ENCODE measurements at places on chromosomes 6 and 20.

GRCh38 chr6:17630511-17631073 is 30.5 kb downstream of the FAM8A1 start:
- DNase-seq: no peak

GRCh38 chr6:14751645-14752175 is 494.2 kb upstream of the JARID2 start:
- DNase-seq: no peak

GRCh38 chr20:60558486-60558885 is 600.3 kb downstream of the CDH26 start:
- no peak for DNase-seq

DNA sequence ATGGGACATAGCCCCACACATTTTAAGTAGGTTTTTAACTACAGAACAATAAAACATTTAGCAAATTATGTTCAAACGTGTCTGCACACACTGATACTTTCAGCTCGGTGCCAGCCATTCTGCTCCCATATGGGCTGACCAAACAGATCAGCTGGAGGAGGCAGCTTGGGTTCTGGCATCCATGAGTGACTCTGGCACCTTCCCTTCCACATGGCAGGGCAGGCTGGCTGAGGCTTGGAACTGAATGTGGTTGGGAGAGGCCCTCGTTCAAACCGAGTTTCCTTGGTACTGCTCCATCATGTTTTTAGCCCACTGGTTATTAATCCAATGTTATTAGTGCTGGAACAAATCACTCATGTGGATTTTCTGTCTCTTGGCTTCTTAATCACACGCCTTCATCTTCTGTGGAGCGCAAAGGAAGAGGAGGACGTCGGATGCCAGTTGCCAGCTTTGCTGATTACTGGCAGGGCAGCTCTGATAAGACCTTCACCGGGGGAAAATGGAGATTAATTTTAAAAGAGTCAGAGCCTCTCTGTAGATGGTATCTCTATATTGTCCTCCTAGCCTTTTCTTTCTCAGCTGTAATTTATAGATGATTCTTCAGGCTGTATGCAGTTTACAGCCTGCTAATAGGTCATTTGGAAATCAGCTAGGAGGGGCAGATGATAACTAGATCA is 93.1 kb upstream of the TIAM2 start:
- DNase-seq: no peak

- DNase-seq: no peak
Observed at GRCh38 chr6:71351190-71351589, 62.6 kb downstream of the OGFRL1 start.

GRCh38 chr20:23086056-23086566 is at the start of gene CD93:
CD93 (minus strand) TSS chr20:23086324; CDS start chr20:23086192, 132 bp downstream.
- no peak for DNase-seq

DNA sequence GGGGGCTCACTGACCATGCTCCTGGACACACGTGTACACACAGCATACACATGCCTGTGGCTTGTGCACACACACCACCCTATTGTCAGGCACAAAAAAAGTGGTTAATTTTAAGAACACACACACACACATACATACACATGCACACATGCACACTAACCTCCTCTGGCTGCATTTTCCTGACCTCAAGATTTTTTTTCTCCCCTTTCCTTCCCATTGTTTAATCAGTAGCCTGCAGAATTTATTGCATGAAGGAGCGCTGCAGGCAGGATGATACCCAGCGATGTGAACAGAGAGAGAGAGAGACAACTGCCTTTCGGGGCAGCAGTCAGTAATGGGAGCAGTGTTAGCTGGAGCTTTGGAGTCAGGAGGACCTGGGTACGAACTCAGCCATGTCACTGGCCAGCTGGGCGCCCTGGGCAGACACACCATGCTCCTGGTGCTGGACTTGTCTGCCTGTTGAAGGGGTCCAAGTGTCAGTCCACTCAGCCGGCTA is 990 bp upstream of the TRAF3IP2 start:
- DNase-seq: no peak

- DNase-seq: no peak
Observed at GRCh38 chr6:91029211-91029610, 442.3 kb upstream of the MAP3K7 start.

DNA sequence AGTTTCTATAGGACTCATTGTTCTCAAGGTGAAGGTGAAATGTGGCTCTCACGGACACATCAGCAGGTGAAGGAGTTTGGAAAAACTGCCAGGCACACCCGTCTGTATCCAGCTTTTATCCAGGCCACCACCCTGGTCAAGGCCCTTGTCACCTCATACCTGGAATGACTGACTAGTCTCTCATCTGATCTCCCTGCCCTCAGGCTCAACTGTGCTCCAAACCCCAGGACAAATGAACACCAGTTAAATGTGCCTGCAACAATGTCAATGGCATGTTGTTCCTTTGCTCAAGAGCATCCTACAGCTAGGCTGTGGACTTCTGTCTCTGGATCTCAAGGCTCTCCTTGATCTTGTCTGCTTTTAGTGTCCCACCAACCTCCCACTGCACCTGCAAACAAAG is 47.6 kb upstream of the DSP start:
- no peak for DNase-seq

DNA sequence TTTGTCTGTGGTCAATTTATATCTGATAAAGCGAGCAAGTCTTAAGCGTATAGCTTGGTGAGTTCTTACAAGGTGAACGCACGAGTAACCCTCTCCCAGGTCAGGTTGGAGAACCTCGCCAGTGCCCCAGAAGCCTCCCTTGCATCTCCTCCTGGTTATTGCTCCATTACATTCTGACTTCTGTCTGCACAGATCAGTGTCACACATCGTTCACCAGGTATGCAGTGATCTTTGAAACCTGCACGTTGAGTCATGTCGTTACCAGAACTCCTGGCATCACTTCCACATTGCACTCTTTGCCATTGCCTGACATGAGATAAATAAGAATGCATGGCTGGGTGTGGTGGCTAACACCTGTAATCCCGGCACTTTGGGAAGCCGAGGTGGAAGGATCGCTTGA is 44.2 kb downstream of the AKAP12 start:
- DNase-seq: no peak

GRCh38 chr6:139448051-139448649 is 73.7 kb upstream of the CITED2 start:
- DNase-seq: no peak

GRCh38 chr6:24951811-24952299 is 16.1 kb upstream of the RIPOR2 start:
- DNase-seq: no peak

DNA sequence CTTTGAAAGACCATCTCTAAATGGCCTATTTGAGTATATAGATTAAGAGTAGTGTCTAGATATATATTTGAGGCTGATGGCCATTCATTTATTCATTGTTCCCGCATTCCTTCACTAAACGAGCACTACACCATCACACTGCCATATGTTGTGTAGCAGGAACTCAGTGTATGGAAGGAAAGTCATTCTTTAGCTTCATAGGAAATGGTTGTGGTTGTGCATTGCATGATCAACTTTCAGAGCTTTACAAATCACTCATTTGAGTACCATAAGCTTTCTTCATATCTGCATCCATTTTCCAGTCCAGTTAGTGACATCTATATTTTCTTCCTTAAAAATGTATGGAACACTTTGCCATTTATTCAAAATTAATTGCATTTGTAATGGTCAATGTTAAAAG is 97.9 kb downstream of the ARID1B start:
- no peak for DNase-seq

DNA sequence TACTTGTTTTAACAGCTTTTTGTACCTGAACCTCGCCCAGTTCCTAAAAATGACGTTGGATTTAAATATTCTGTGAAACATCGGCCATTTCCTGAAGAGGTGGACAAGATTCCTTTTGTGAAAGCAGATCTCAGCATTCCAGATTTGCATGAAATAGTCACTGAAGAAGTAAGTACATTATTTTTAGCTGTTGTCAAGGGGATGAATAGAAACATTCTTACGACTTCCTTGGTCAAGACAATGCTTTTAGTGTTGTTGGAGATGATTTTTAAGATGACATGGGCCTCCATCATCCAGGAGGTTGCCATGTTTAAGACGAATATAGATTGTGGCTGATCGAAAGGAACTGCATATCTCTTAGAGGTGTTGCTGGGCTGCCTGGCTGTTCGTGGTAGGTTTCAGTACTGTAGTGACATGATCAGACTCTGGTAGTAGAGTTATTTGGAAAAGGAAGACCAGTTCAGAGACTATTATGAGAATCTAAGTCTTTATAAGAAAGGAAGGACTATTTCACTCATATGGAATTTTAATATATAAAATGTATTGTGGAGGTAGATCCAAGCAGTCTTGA is 29.9 kb upstream of the ADIG start:
- DNase-seq: no peak

DNA sequence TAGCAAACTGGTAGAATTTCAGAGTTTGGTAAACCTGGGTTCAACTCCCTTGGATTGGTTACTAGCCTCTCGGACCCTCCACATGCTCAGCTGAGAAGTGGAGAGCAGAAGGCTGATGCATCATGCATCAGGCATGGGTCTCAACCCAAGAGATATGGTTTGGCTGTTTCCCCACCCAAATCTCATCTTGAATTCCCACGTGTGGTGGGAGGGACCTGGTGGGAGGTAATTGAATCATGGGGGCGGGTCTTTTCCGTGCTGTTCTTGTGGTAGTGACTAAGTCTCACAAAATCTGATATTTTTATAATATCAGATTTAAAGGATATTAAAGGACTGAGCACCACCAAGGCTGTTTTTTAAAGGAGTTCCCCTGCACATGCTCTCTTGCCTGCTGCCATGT is 75.1 kb downstream of the PPP1R3G start:
- no peak for DNase-seq

- DNase-seq: no peak
Observed at GRCh38 chr20:57342829-57343228, 8.2 kb upstream of the RAE1 start.

DNA sequence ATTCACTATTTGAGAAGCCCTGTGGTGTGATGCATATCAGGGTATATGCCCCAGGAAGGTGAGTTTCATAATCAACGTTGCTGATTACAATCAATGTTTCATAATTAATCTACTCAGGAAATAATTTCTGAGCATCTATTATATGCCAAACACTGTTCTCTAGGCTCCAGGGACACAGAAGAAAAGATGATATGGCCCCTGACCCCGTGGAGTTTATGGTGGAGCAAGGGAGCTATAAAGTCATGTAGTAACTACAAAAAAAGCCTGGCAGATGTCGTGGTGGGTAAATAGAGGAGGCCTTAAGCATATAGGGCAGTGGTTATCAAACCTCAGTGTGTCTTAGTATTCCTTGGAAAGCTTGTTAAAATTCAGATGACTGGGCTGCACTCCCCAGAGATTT is 40.1 kb upstream of the BCAS1 start:
- DNase-seq: no peak

GRCh38 chr6:45076217-45076930 is 251.8 kb upstream of the RUNX2 start:
- DNase-seq: peak; percentile 91

DNA sequence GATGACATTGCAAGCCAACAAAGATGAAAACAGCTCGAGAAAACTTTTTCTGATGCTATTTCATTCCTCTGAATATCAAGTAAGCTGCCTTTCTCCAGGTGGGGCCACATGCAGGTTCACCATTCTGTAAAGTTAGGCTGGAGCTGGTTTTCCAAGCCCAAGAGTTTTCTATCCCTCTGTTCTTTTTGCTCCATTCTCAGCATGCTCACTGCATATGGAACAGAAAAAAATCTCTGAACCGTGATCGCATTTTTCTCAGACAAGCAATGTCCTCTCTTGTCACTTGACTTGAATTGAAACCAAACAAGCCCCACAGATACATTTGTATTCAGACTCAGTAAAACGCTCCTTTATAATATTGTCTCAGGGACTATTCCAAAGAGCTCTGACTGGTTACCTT is 451.6 kb downstream of the FRK start:
- no peak for DNase-seq

DNA sequence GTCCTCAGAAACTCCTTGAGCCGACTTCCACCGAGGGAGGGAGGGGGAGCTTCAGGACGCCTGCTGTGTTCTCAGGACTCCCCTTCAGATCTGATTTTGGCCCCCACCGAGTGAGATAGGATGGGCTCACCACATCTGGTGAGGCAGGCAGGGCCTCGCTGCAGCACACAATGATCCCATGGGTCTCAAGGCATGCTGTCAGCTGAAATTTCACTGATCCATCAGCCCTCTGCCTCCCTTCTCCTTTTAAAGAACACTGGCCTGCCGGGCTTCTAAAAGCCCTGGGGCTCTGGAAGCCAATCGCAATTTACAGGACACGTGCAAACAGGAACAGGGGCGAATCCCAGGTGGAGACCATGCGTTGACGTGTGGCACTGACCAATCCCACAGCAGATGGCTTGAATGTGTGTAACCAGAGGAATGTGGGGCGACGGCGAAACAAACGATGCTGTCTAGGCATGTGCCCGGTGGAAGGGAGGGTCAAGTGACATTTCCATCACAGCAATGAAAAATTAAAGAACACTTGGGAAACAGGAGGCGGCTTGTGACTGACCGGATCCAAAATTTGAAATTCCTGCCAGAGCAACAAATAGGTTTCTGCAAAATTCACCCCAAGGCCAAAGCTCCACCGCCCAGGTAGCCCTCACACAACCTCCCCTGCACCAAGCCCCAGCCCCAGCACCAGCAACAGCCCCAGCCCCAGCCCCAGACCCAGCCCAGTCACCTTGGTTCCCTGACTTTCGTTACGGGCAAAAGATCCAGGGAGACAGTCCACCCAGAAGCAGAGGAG is 167.1 kb upstream of the ZNF337 start:
- DNase-seq: no peak

GRCh38 chr20:5729348-5729747 is 20.9 kb upstream of the SHLD1 start:
- no peak for DNase-seq

DNA sequence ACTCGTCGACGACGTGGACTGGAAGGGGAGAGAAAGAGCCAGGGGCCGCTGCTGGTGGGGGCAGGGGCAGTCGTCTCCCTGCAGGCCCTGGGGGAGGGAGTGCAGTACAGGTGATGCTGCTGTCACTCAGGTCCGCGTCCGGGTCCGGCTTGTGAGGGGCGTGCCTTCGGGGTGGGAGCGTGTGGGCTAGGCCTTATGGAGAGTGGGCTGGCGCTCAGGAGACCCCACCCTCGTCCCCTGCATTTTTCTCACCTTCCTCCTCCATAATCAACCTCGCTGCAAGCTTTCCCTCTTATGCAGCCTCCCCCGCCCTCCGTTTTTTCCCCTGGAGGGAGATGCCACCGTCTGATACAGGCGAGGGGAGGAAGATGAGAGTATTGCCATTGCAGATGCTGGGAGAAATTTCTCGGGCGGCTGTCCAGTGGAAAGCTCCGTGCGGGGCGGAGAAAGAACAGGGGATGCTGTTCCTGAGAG is 632 bp downstream of the PCMT1 start:
- no peak for DNase-seq

GRCh38 chr6:89361171-89361570 is 8.6 kb upstream of the UBE2J1 start:
- no peak for DNase-seq

DNA sequence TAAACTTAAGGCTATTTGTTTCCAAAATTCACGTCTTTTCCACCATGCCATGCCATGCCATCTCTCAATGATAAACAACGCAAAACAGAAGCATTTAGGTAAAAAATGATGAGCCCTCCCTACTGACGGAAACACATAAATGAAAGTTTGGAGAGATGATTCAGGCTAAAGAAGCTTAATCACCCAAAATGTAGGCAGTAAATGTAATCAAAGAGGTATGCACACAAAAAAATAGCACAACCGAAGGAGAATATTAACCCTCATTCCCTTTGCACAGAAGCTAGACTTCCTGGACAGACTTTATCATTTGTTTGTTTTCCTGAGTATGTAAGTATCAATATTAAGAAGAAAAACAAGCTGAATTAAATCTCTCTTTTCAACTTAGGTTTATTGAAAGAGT is 28.8 kb downstream of the DCDC2 start:
- no peak for DNase-seq
